CD4-positive, alpha-beta T cell treated with Interferon alpha-2 for 1 hour (primary cell): ENCODE measurements at places on chromosomes 5 and 9.

GRCh38 chr9:119839888-119840287 lies 470.7 kb upstream of the BRINP1 start:
- DNase-seq: no peak

DNA sequence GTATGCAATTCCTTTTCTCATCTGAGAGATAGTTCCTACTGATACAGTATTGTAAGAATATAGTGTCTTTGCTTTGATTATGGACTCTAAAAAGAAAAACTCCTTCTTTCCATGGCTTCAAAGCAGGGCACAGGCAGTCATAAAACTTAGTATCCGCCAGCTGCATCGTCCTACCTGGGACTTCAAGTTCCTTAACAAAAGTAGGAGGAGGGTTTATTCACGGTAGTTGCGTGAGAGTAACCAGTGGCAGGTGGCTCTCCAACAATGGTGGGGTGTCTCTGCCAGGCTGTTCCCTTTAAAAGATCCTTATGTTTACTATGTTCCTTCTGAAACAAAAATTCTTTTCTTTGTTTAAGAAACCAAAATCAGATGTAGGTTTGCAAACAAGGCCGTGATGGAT lies 173.5 kb upstream of the DMAC1 start:
- no peak for DNase-seq

- DNase-seq: no peak
Measured at GRCh38 chr9:19992556-19992955, 203.7 kb upstream of the SLC24A2 start.

- no peak for DNase-seq
Measured at GRCh38 chr5:73005886-73006285, 50.0 kb downstream of the FCHO2 start.

DNA sequence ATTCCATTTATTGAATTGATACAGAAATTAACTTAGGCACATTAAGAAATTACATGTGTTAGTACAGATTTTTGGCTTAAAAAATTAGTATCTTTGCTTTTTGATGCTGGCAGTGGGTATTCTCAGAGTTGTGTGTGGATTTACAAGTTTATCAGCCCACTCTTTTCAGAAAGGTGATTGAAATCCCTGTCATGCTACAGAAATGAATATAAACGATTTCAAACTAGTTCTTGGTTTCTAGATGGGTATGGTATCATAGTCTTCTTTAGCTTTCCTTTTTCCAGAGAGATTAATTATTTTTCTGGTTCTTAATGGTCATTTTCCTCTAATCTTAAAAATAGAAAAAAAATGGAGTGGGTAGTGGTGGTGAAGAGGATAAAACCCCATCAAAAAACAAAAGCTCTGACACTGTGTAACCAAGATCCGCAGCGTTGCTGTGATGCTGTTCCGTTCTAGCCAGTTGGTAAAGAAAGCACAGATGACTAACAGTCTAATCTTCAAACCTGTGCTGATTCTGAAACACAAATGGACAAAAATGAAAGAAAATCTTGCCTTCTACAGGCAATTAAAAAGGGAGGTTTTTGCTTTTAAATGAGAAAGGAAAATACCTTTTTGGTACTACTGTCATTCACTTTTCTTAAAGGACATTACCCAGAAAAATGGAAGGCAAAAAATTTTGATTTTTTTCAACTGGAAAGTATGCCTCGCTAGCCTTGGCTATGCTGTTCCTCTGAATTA lies 5.2 kb downstream of the LRRTM2 start:
- no peak for DNase-seq

DNA sequence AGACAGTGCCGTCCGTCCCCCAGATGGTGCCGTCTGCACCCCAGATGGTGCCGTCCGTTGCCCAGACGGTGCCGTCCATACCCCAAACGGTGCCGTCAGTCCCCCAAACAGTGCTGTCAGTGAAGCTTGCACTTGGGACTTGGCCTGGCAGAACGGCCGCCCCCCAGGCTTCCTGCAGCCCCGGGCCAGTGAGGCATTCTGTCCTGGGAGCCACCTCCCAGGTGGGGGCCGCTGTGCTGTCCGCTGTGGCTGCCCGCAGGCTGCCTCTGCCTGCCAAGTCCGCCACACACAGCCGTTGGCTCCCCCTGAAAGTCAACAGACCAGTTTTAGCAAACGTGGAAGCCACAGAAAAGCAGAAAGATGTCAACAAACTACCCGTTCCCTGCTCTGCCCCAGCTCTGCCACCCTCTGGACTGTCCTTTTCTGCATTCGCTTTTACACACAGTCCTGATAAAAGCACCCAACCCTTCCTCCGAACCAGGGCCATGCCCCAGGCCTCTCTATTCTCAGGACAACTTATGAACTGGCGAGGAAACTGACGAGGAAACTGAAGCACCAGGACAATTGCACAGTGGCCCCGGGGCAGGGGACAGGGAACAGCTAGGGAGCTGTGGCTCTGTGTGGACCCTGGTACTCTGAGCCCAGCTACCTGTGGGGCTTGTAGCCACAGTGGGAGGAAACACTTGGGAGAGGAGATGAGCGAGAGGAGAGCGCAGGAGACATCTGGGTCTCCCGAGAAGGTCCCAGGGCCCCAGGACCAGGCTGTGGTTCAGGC lies 39.6 kb upstream of the RXRA start:
- DNase-seq: no peak

GRCh38 chr5:109589239-109589638 lies 100.5 kb upstream of the MAN2A1 start:
- no peak for DNase-seq

DNA sequence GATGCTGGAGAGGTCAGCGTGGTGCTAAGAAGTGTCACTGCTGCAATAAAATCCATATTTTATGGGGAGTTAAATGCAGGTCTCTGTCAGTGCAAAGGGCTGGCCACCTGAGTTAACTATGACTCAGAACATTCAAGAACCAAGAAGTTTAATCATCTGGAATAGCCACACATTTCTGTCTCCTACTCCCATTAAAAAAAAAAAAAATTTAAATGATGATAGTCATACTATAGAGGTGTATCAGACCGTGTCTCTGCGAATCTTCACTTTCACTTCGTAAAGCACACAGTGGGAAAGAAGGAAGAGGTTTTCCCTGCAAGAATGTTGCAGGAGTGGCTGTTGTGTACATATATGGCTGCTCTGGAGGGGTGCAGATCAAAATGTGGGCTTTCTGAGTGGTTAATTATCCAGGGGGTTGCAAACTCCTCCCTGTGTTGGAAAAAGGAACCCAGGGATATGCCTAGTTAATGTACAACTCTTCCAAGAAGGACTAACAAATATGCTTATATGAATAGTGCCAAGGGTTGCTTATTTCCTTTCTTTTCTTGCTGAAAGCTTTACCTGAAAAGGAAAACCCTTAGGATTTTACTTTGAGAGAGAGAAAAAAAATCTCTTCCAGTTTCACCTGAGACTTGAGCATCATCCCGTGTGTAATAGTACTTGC lies 1.5 kb downstream of the CDH6 start:
- DNase-seq: no peak

GRCh38 chr9:108185613-108186012 lies 670.2 kb downstream of the ACTL7B start:
- DNase-seq: no peak

- no peak for DNase-seq
Measured at GRCh38 chr5:5954275-5954598, 424.1 kb downstream of the MED10 start.
